ENCODE measurements at places on chromosomes 2 and 18. TPM values are rescaled to one million over a fixed set of nuclear protein-coding genes. Genes with fewer than 3 reads are reported as not detected.

Gene DTNB
- 14.9 TPM for polyA plus RNA-seq

Gene TMEM198
- polyA plus RNA-seq = 12.2 TPM

Gene TCF23
- polyA plus RNA-seq = not detected

Gene NXPH2
- polyA plus RNA-seq = 1.5 TPM

Gene MALL
- 55.7 TPM for polyA plus RNA-seq

Gene KYNU
- polyA plus RNA-seq = 9.4 TPM

Gene FAM237A
- polyA plus RNA-seq = not detected

Gene MAP3K19
- polyA plus RNA-seq = not detected

Gene C2orf92
- 4.5 TPM for polyA plus RNA-seq

Gene HOXD9
- polyA plus RNA-seq = 3.0 TPM

Gene CERKL
- polyA plus RNA-seq = 2.0 TPM

Gene NCKAP5
- polyA plus RNA-seq = 1.8 TPM

Gene CD207
- polyA plus RNA-seq = 0.29 TPM

Gene FAM228A
- polyA plus RNA-seq = 0.86 TPM

Gene CCDC88A
- polyA plus RNA-seq = 16.6 TPM

Gene GALR1
- not detected for polyA plus RNA-seq

Gene GCKR
- 8.7 TPM for polyA plus RNA-seq

Gene SLC19A3
- 15.5 TPM for polyA plus RNA-seq

Gene CFC1
- polyA plus RNA-seq = 28.4 TPM

Gene GATA6
- 128 TPM for polyA plus RNA-seq

Gene TRIB2
- 18.5 TPM for polyA plus RNA-seq

Gene STAT4
- 3.1 TPM for polyA plus RNA-seq

Gene NAB1
- polyA plus RNA-seq = 9.9 TPM

Gene PRKRA
- 39.8 TPM for polyA plus RNA-seq

Gene GALNT5
- polyA plus RNA-seq = 5.9 TPM

Gene LBX2
- 5.2 TPM for polyA plus RNA-seq

Gene ARPC2
- 436 TPM for polyA plus RNA-seq

Gene TRIM54
- not detected for polyA plus RNA-seq

Measured in hepatocyte (in vitro differentiated cells).